Bronchial smooth muscle cell (primary cell): ENCODE measurements at places on chromosomes 2 and 18. TPM values are rescaled to one million over a fixed set of nuclear protein-coding genes. Genes with fewer than 3 reads are reported as not detected.

EMX1 gene
- total RNA-seq: 0.16 TPM in 1 of 2 replicates, not detected in the other

SOWAHC gene
- total RNA-seq: 5.0 and 7.7 TPM in 2 replicates

LAMA1 gene
- 1.5 and 5.8 TPM in 2 replicates for total RNA-seq

ZSWIM2 gene
- not detected in 2 replicates for total RNA-seq

REG1B gene
- total RNA-seq: not detected in 2 replicates

GPATCH11 gene
- 3.2 and 3.7 TPM in 2 replicates for total RNA-seq
